CD4-positive, alpha-beta T cell treated with Interferon alpha-2 for 1 hour (primary cell): ENCODE measurements at places on chromosomes 11 and 22.

DNA sequence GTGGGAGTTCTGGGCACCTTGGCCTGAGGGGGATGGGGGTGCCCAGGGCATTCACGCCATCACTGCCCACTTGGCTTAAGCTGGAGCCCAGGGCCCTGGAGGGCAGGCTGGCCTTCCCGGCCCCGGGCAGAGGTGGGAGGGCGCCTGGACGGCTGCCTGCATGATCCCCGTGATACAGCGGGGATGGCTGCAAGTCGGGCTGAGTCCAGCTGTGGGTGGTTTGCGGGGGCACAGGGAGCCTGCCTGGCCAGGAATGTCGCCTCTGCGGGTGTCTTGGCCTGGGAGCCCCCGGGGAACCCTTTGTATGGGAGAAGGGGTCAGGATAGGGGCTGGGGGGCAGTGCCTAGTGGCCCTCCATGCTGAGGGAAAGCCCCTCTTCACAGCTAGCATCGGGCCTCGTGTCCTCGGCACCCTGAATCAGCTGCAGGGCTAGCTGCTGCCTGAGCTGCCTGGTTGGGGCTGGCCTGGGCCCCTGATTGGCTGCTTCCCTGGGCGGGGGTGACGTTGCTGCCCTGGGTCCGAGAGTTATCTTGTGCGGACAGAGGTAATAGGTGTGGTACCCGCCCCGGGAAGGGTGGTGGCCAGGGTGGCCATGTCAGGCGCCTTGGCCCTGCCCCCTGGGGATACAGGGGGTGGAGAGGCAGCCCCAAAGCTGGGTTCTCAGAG lies 8.3 kb downstream of the BRSK2 start:
- DNase-seq: no peak

DNA sequence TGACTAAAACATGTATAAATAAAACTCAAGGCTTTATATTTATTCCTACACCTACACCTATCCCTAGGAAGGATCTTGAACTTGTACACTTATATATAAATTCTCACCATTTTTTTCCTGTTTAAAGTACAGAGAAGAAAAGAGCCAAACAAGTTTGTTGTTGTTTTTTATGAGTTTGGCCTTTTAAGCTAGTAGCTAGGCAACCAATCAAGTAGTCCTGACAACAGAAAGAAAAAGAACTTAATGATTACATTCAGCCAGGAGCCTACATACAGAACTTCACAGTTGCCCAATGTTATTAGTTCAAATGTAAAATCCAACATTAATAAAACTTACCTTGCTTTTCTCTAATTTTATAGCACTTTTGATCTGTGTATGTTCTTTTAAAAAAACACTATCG lies 316.2 kb downstream of the SOX6 start:
- no peak for DNase-seq

DNA sequence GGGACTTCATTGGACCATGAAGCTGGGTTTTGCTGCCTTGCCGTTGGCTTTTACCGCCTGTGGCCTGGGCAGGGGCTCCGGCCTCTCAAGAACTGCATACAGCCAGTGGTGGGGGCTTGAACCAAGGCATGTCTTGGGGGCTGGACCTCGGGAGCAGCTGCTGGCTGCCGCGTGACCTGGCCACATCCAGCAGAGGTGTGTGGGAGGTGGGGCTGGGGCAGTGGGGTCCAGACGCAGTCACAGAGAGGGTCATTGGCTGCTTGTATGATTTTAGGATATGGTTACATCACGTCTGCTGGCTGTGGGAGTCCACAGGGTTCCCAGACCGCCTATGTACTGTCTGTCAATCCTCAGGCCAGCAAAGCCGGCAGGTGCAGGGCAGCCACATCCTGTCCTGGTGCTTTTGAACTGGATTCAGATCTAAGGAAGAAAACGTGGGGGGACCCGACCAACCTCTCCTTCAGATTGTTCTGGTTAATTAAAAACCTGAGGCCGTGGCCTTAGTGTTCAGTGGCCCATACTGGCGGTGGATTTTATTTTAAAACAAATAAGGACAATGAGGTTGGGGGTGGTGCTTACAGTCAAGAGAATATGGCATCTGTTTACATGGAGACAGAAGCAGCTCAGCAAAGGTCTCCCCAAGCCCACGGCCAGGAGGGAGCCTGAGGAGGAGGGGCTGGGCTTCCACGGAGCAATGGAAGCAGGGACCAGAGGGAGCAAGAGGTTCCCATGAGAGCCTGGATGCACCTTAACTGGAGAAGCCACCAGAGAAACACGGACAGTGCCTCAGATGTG lies 426.0 kb downstream of the TBC1D22A start:
- no peak for DNase-seq

DNA sequence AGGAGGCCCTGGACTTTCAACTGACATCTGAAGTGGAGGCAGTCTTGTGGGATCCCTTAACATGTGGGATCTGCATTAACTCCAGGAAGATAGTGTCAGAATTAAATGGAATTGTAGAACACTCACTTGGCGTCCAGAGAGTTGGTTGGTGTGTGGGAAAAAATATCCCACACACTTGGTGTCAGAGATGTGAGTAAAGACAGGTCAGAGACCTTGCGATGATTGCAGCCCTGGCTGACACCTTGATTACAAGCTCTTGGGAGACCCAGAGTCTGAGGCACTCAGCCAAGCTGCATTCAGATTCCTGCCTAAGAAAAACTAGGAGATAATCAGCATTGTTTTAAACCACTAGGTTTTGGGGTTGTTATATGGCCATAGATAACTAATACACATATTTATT lies 7.2 kb upstream of the TPCN2 start:
- DNase-seq: no peak

GRCh38 chr11:47914743-47915142 lies 65.6 kb upstream of the PTPRJ start:
- DNase-seq: no peak

DNA sequence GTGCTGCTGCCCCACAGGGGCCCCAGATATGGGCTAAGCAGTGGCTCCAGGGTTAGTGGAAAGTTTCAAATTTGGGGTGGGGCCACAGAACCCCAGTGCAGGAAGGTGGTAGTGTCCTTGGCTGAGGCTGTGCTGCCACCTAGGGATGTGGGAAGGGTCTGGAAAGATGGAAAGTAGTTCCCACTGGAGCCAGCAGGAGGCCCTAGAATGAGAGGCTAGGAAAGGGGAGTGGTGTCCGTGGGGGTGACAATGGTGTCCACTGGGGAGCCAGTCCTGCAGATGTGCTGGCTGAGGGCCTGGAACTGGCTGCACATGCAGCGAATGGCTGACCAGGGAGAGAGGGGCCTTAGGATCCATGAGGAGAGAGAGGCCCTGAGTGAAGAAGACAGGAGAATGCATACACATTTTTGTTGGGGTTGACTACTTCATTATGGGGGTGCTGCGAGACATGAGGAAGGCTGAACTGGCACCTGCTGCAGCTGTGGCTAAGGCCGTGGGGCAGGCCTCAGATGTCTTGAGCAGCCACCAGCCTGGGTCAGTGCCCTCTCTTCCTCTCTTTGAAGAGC lies 21.1 kb downstream of the RFPL3 start:
- DNase-seq: no peak

DNA sequence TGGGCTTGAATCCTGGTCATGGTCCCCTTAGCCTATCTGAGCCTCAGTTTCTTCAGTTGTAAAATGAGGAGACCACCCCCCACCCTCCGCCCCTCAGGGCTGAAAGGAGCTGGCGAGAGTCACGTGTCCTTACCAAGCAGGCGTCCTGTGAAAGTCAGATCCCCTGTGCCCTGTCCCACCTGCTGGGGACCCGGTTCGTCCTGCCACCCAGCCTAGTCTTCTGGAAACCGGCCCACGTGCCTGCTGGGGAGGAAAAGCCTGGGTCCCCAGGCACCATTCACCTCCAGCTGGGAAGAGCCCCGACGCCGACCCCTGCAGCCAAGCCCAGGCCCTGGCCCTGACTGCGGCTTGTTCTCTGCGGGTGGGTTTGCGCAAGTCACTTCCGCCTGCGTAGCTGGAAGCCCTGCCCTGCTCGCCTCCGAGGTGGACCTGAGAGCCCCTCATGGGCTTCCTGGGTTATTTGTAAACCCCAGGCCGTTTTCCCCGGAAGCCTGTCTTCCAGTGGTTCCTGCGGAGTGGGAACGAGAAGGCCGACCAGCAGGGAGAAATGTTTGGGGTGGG lies 679 bp upstream of the SSH3 start:
- DNase-seq: no peak

DNA sequence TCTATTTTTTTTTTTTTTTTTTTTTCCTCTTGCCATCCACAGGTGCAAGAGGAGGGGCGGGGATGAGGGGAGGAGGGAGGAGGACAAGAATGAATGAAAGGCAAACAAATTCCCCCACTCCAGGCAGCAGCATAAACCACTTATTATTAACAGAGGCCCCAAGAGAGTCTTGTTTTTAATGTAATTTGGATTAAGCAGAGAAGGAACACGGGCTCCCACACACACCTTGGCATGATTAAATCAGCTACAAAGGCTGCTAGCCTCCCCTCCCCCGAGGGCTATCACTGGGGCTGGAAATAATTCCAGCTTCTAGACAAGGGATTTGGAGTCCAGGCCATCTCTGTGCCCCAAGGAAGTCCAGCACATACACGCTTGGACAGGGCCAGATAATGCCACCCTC lies 93.4 kb upstream of the DRD2 start:
- DNase-seq: no peak

DNA sequence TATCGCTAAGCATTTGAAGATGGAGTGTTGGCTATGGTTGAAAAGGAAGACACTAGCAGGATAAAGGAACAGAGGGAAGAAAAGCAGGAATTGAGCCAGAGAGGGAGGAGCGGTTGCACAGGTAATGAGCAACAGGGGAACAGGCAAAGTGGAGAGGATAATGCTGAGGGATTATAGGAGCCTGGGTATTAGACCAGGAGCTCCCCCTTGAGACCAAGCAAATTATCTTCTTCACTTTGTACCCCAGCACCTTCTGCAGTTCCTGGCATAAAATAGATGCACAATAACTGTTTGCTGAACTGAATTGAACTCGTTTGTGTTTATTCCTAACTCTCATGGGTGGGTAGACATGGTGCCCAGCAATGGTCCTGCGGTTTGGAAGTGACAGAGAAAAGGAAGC lies 54.6 kb upstream of the OR5P2 start:
- DNase-seq: no peak

DNA sequence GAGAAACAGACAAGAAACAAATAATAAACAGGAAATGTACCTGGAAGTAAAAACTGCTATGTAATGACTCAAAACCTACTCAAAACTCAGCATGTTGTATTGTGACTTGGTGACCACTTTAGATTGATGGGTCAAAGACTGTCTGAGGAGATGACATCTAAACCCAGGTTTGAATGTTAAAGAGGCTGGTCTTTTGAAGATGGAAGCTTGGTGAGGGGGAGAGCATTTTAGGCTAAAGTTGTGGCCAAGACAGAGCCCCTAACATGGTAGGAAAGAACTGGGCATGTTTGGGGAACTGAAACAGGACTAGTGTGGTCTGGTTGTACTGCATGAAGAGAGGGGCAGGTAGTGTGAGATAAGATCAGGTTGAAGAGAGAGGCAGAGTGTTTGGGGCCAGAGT lies 85.3 kb upstream of the MYO18B start:
- DNase-seq: no peak

DNA sequence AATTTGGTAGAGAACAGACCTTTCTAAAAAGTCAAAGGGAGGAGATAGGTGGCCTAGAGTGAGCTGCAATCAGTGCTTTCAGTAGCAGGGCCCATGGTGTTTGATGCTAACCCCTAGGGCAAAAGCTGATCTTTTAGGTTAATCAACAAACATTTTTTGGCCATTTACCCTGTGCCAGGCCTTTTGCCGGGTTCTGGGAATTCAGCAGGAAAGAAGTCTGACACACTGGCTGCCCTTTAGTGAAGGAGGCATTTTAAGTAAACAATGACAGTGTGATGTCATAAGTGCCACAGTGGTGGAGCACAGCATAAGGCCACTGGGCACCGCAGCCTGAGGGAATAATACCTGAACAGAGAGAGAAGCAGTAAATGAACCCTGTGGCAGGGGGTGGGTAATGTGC lies 29.0 kb downstream of the C22orf31 start:
- no peak for DNase-seq

DNA sequence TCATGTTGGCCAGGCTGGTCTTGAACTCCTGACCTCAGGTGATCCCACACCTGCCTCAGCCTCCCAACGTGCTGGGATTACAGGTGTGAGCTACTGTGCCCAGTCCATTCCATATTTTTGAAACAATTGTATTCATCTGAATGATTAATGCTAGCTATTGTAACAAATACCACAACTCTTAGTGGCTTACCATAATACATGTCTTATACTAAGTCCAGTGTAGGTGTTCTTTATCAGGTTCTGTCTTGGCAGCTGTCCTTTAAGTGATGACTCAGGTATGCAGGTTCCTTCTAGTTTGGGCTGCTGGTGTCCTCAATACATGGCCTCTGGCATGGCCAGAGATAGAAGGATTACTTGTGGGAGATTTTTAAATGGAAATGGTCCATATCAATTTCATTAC lies 39.0 kb downstream of the UVRAG start:
- no peak for DNase-seq

DNA sequence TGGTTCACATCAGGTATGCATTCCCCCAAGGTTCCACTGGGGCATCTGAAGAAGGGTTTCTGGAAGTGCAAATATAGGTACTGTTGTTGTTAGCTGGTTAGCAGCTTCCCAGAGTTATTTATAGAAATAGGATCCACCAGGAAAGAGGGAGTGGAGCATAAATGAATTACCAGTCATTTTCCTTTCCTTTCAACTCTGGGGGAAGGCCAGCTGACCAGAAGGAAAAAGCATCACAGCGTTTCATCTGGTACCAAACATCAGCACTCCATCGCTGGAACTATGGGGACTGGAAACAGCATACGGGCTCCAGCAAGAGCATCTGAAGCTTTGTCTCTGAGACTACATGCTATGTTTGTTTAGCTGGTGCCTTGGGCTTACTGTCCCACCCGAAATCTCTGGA lies 378.2 kb upstream of the NARS2 start:
- DNase-seq: no peak

DNA sequence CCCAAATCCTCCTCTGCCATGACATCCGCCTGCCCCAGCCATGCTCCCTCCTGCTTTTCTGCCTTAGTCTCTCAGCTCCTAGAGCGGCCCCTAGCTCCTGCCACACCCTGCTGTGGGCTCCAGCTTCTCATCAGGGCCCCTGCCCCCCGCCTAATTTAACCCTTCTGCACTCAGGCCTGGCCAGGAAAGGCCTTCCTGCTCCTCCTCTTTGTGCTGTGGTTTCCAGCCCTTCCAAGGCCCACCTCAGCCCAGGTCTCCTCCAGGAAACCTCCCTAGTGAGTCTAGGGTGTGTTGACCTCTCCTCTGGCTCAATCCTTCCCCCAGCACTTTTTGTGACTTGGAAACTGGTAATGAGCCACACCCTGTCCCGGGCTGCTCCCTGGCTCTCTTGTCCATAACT lies 11.3 kb downstream of the PTPN5 start:
- DNase-seq: no peak

- DNase-seq: no peak
Observed at GRCh38 chr11:93574638-93575220, 31.5 kb upstream of the SMCO4 start.

DNA sequence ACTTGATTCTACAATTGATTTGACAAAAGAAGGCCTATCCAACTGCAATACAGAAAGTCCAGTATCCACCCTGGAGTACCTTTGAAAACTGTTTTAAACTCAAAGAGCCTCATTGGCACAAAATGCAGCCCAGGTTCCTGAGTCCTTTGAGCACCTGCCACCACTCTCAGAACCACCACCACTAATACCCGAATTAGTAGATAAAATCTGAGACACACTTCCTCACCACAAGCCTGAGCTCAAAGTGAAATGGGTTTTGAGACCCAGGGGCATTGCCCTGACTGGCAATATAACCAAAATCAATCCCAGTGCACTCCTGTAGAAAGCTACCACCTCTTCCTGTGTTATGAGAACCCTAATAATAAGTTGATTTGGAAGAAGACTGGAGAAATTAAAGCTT lies 215.7 kb downstream of the CSNK2A3 start:
- peak; percentile 39 for DNase-seq
